ENCODE measurements at places on chromosomes 2 and 18.

DNA sequence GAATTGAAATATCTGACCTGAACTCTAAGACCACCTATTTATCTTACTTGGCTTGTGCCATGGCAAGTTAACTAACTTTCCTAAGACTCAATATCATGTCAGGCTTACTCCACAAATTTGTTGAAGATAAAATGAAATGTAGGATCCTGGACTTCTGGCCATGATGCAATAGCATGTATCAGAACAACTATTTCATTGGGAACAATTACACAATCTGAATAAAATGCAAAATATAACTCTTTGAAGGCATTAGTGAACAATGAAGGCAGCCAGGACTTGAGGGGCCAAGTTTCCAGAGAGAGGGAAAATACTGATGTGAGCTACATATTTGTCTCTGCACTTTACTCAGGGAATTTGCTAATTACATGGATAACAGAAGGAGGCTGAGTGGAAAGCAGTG is 476.5 kb upstream of the ACVR2A start:
- DNase-seq: no peak

DNA sequence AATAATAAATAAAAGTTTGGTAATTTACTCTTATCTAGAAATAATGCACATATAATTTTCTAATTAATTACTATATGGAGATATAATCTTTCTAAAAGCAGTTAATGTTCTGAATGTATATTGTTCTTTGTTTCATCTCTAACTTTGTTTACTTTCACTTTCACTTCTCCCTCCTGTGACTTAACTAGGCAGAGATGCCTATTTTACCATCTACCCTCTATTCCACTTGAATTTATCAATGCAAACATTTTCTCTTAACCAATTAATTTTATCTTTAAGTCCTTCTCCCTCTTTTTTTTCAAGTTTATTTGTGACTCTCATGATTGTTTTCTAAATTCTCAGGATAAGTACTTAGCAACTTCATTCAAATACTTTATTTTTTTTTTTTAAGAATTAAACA is 55.1 kb upstream of the IL1RL1 start:
- DNase-seq: no peak

DNA sequence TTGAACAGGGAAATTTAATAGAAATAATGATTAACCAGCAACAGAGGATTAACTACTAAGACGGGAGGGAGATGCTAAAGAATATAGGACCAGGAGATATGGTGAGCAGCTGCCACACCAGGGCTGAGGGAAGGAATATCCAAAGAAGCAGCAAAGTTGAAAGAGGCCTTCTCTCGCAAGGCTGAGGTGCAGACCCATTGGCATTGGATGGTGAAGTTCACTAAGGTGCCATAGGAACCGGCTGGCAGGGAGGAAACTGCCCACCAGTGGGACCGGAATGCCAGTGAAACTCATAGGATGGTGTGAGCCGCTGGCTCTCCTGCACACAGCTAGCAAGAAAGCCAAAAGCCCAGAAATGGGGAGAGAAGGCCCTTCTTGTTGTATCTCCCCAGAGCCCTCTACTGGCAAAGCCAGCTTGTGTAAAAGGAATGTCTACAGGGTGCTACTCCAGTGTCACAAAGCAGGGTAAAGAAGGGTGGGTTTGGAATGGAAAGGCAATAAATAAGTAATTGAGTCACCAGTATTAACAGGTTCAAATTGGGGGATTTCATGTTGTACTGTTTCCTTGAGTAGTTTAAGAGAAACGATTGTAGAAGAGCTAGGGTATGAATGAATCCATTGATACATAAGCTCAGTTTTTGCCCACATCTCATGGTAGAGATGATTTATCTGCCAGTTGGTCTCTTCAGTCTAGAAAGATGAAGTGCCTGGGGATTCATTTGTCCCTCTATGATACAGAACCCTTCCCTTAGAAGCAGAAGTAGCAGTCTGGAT is 36.0 kb downstream of the FARP2 start:
- no peak for DNase-seq

DNA sequence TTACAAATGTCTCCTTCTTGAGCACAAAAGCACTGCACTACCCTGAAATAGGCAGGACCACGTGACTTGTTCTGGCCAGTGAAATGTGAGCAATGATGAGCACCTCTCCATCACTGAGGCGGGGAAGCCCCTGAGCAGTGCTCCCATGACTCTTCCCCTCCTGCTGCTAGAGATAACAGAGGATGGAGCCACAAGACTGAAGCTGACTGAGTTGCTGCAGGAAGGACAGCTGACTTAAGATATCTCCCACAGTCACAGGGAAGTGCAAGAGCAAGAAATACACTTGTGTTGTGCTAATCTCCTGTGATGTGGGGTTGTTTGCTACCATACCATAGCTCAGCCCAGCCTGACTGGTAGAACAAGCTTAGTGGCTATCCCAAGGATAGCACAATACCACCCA is 38.7 kb downstream of the STK39 start:
- no peak for DNase-seq

DNA sequence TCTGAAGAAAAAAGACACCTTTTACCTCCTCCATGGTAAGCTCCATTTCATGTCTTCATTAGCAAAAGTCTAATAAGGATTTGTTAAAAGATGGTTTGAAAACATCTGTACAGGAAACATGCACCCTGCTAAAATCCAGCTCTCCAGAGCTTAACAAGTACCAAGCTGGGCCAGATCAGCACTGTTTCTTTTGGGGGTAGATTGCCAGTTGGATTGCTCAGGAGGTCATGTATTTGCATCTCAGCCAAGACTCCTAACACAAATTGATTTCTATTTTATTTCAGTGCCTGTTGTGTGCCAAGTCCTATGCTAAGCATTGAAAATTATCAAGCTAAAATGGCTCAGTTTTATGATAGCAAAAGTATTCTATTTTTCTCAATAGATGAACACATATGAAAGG is 3.4 kb upstream of the TMEM182 start:
- DNase-seq: no peak

DNA sequence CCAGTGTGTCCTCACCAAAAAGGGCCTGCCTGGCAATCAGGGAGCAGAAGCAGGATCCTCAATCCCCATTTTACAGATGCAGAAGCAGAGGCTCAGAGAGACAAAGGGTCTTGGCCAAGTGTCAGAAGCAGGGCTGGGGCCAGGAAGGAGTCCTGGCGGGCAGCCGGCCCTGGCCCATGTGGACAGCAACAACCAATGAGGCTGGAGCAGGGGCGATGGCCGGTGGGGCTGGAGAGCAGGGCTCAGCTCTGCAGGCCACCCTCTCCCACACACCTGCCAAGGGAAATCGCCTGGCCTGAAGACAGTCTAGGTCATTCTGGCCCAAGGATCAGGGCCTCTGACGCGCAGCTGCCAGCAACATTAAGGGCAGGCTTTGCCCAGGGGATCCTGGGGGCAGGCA is 243.9 kb downstream of the ATAD2B start:
- no peak for DNase-seq

DNA sequence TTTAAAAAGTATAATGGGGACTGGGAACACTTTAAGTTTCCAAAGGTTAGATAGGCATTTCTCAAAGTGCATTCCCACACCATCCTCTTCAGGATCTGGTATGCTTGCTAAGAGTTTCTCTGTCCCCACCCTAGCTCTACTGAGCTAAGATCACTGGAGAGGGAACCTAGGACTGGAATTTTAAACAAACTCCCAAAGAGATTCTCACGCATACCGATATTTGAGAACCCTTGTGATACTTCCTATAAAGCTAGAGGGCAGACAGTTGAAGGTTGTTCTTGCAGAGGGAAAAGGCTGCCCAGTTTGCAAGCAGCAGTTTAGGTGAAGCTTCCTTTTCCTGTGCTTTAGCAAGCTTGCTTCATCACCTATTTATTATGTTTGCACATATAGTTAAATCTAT is 3.6 kb downstream of the CNRIP1 start:
- DNase-seq: no peak

DNA sequence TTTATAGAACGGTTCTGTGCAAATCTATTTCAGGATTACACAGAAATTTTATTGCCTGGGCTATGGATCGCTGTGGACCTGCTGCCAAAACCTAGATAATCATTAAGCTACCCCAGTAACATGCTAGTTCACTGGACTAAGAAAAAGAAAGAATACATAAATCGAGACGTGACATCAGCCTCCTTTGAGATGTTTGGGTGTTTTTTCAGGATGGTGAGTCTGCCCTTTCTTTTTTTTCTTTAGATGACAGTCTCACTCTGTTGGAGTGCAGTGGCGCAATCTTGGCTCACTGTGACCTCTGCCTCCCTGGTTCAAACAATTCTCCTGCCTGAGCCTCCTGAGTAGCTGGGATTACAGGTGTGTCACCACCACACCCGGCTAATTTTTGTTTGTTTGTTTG is 52.0 kb downstream of the FHOD3 start:
- no peak for DNase-seq

DNA sequence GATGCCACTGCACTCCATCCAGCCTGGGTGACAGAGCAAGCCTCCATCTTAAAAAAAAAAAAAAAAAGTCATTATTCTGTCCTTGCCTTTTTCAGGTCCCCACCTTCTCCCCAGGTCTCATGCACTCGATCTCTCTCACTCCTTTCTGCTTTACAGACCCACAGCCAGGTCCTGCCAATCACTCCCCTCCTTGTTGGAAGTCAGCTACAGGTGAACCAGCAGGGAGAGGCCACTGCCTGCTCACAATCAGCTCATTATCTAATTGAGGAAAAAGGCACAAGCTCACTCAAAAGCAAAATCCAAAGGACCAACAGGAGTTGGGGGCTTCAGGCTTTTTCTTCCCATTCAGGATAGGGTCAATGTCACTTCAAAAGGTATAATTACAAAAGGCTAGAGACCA is 2.0 kb downstream of the WDFY1 start:
- DNase-seq: no peak

DNA sequence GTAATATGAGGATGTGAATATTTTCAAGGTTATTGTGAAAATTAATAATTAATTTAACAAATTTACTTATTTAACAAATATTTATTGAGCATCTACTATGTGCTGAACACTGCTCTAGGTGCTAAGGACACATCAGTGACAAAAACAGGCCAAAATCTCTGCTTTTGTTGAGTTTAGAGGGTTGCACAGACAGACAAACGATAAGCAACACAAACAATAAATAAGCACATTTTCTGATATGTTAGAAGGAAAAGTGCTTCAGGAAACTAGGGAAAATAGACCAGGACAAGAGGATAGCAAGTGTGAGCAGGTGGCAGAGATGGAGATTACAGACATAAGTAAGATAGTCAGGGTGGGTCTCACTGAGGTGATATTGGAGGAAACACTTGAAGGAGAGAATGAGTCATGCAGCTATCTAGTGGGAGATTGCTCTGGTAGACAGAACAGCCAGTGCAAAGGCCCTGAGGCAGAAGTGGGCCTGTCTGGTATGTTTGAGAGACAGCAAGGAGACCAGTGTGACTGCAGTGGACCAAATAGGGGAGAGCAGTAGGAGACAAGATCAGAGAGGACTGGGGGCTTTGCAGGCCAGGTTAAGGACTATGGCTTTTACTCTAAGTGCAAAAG is 38.3 kb downstream of the SFXN5 start:
- no peak for DNase-seq

DNA sequence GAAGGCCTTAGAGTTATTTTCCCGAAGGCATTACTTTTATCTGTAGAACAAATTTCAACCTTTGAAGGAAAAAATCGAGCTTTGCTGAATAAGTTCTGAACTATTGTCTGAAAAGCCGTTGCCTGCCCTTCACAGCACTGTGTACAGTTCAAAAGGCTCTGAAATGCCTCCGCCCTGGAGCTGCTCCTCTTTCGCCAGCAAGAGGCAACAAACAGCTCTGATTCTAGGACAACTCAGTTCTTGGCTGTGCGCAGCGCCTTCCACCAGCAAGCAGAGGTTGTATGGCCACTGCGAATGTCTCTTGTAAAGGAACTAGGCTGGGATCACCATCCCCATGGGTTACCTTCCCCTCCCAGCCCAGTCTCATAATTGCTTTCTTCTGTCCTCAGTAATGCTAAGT is 308.5 kb downstream of the GBX2 start:
- DNase-seq: no peak

Data from NCI-H774 (cell line).